ENCODE measurements at places on chromosomes 4 and X.
A peak's percentile ranks its signal among the peaks of the same experiment; 100 is the strongest.

- DNase-seq, result no peak
These were observed 68.5 kb downstream of the SPINK2 start for GRCh38 chr4:56752985-56753384.

GRCh38 chr4:26861434-26862186 lies 969 bp downstream of the STIM2 start:
- peak; percentile 66 for DNase-seq

DNA sequence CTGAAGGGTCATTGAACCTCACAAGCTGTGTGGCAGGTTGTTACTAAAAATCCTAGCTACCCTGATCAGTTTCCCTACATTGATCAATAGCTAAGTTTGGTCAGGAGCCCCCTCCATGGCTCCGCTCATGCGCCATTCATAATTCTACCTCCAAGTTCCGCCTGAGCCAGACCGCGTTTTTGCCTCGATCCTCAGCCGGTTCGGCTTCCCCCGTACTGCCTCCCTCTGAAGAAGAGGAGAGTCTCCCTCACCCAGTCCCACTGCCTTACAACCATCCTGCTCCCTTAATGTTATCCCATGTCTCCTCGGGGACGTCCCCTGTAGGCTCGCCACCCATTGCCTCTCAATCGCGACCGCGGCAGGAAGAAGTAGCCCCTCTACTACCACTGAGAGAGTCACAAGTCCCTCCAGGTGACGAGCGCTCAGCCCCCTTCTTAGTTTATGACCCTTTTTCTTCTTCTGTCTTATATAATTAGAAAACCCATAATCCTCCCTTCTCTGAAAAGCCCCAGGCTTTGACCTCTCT lies 158.2 kb downstream of the DEFB131A start:
- DNase-seq, result no peak

DNA sequence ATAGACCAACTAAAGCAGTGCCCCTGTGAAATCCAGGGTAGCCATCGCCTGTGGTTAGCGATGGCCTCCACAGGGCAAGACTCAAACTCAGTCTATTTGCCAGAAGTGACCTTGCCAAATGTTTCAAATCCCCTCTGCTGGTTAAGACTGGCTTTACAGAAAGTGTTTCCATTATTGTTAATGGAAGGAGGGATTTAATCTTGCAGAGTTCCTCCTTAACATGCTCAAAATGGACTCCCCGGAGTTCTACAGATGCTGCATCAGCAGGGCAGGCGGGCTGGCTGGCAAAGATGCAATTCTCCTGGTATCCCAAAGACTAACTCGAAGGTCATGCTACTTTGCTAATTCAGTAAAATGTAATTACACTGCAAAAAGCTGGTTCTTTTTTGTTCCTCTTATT lies 313.0 kb upstream of the SLC7A11 start:
- no peak for DNase-seq

DNA sequence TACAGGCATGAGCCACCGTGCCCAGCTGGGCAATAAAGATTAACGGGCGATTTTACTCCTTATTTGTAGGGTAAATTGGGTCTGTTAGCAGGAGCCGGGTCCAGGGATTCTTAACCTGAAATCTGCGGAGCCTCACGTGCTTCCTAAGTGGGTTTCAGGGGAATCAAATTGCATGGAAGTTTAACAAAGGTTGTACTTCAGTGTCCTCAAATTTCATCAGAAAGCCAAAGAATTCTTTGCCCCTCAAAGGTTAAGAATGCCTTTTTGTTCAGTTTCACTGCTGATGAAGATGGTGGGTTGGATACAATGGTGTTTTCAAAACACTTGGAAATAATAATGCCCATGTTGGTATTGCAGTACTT lies 67.9 kb downstream of the AFF1 start:
- DNase-seq, result no peak

DNA sequence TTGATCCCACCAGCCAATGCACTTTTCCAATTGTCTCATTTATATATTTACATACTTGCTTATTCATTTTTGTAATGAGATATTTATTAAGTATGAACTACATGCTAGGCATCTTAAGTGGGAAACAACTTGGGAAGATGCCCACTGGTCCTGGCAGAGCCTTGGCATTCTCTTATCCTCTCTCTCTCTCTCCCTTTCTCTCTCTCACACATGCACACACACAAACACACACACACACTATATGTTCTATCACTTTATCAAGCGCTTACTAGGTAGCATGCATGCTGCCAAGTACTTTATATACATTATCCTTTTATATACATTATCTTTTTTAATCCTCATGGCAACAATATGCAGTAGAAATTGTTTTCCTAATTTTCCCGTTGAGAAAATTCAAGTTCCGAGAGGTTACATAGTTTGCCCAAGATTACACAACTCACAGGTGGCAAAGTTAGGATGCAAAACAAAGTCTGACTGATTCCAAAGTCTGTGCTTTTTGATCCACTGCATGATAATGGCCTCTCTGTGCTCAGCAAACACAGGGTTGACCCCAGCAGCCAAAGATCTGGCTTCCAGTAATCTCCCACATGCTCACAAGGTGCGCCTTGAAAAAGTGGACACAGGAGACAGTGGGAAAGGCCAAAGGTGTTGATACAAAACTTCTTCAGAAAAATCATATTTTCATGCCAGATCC lies 173.1 kb upstream of the KLF3 start:
- DNase-seq, result no peak

DNA sequence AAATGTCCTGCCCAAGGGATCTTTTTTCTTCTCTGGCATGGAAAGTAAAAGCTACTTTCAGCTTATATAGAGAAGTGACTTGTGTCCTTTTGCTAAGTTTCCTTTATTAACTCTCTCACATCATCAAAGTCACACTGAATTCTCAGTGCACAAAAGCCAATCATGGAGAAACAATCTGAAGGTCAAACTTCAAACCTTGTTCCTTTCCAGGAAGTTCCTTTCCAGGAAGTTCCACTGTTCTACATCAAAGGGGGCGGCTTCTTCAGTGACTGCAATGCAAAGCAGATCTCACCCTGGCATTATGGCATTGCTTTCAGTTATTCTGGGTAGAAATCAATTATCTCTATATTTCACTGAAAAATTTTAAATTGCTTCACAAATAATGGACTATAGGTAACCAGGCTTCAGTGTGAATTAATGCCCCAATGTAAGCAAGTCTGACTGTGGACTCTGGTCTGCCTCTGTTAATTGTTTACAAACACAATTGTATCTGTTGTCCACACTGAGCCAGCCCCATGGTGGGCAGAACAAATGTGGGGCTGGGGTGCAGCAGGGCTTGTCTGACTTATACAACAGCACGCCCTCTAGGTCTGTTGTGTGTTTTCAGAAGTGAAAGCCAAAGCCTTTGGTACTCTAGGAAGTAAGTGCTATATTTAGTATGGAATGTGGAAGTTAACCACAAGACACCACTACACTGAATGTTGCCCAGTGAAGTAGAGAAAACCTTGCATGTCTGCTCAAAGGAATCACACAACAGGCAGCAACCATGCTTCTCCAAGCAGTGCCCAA lies 98.8 kb downstream of the CDS1 start:
- no peak for DNase-seq

- no peak for DNase-seq
These were observed 56.7 kb downstream of the PRPS1 start for GRCh38 chrX:107684956-107685385.

DNA sequence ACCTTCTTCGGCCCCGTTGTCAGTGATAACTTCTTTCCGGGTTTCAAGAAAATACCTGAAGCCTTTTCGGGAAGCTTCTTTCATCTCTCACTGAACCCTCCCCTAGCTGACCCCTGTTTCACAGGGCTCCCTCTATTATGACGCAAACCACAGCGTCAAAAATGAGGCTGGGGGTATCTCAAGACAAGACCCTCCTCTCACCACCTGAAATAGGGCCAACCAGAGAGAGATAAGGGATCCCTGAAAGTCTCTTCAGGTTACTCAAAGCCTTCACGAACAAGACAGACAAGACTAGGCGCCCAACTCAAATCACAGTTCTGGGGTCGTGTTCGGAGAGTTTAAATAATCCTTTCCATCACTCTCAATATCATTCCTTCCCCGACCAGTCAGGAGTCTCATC lies 1.2 kb downstream of the PHF8 start:
- no peak for DNase-seq

DNA sequence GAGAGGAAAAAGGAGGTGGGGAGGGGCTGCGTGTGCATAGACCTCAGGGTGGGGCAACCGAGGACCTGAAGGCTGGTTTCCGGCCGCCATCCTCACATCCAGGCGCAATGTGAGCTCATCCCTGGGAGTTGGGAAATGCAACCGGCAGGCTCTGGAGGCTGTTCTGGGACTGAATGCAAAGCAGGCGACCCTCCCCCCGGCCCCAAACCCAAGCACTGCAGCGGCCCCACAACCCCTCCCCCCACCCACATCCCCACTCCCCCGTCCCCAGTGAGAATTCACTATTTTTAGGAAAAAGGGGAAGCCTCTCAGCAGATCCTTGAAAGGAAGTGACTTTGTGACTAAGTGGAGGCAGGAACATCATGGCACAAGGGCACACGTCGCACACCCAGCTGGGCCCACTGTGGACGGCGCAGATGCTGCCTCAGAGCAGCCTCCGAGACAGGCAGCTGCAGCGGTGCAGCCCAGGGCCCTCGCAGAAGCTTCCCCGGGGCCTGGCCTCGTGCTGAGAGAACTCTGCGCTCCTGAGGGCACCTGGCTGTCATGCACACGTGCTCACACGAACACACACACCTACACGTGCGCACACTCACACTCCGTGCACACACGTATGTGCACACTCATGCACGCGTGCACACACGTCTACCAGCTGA lies 1.3 kb upstream of the PDE6B start:
- DNase-seq, result no peak

DNA sequence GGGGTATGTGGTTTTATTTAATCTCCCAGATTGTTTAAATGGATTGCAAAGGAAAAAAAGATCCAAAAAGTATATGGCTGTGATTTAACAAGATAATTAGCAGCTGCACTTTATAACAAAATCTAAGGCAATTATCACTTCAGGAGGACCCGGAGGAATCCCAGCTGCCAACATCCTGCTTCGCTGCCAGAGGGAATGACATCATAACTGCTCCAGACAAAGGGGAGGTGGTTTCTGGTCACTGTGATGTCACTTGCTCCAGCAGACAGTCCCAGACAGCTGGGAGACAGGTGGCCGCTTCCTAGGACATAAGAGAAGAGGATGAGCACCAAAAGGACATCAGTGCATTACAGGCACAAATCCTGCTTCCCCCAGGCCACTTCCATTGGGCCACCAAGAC lies 371.0 kb downstream of the BCOR start:
- DNase-seq, result no peak

GRCh38 chr4:152949930-152950329 lies 13.8 kb downstream of the FHDC1 start:
- no peak for DNase-seq

DNA sequence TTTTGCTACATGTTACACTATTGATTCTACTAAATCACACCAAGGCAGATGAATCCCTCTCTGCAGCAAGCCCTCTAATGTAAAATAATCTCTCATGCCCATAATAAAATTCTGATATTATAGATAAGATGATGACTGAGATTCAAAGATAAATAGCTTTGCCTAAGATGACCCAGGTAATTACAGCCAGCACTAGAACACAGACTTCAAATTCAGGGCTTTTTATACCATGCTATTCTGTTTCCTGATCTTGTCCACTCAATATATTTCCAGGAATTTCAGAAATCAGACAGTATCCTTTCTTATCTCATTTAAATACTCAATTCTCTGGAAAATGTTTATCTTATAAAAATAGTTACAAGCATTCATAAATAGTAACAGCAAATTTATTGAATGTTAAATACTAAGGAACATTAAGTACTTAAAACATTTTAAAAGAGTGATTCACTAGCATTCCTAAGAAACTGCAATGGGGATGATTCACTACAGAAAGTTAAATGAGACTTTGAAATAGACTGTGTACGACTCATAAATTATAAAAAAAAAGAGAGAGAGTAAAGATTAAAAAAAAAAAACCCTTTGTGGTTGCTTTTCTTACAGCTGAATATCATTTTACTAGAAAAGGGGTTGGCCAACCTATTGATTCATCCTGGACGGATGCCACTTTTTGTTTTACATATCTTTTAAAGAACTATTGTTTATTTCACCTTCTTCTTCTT lies 45.8 kb upstream of the IL21 start:
- DNase-seq, result no peak

- no peak for DNase-seq
These were observed 88.3 kb upstream of the GC start for GRCh38 chr4:71872221-71872620.

DNA sequence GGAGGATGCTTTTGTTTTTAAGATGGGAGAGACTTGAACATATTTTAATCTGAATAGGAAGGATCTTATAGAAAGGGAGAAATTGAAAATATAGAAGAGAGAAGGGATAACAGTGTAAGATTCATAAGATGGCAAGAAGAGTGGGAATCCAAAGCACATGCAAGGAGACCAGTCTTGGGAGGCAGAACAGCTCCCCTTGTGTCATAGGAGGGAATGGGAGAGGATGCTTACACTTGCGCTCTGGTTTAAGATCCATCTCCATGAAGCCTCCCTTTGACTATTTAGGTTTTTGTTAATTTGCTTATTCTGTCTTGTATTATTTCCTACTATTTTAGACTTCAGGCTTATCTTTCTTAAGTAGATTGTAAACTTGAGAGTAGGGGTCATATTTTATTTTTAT lies 42.7 kb downstream of the KIF4A start:
- no peak for DNase-seq

- DNase-seq, result no peak
These were observed 41.8 kb downstream of the QDPR start for GRCh38 chr4:17469931-17470674.
